ENCODE measurements at places on chromosomes 16 and 17.

- DNase-seq, result no peak
Measured at GRCh38 chr16:11609474-11610120, 22.9 kb upstream of the LITAF start.

DNA sequence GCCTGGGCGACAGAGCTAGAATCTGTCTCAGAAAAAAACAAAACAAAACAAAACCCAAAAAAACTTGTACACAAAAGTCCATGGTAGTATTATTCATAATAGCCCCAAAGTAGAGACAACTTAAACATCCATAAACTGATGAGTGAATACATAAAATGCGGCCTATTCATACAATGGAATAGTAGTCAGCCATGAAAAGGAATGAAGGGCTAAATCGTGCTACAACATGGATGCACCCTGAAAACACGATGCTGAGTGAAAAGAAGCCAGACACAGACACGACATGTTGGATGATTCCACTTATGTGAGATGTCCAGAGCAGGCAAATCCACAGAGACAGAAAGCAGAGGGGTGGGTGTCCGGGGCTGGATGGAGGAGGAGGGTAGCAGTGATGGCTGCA lies 12.3 kb downstream of the KCNG4 start:
- DNase-seq, result no peak

GRCh38 chr17:69268543-69269014 lies 40.0 kb upstream of the ABCA10 start:
- no peak for DNase-seq

DNA sequence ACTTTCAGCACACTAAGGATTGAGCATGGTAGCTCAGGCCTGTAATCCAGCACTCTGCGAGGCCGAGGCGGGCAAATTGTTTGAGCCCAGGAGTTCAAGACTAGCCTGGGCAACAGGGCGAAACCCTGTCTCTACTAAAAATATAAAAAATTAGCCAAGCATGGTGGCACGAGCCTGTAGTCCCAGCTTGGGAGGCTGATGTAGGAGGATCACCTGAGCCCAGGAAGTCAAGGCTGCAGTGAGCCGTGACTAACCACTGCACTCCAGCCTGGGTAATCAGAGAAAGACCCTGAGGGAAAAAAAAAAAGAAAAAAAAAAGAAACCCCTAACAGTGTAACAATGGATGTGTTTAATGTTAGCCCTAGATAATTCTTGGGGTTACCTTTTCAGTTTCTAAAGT lies 24.0 kb downstream of the PARN start:
- DNase-seq, result no peak

- no peak for DNase-seq
Measured at GRCh38 chr17:46046957-46047356, 47.9 kb downstream of the STH start.

- DNase-seq, result no peak
Measured at GRCh38 chr16:87674419-87674818, 72.1 kb downstream of the JPH3 start.

GRCh38 chr16:74617206-74617788 lies 10.4 kb upstream of the GLG1 start:
- no peak for DNase-seq

DNA sequence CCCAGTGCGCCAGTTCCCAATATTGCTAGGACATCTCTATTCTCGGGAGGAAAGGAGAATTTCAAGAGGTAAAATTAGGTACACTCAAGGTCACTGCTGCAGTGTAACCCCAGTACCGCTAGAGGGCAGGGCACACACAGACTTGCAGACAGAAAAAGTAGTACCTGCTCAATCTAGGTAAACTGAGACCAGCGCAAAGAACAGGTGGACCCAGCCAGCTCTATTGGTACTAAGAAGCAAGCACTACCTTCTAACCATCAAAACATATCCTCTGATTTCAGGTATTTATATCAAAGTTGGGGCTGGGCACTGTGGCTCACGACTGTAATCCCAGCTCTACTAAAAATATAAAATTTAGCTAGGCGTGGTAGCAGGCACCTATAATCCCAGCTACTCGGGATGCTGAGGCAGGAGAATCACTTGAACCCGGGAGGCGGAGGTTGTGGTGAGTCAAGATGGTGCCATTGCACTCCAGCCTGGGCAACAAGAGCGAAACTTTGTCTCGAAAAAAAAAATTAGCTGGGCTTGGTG lies 3.6 kb upstream of the WDR81 start:
- DNase-seq, result no peak

GRCh38 chr17:28901866-28902818 lies 737 bp downstream of the DHRS13 start:
- peak; percentile 42 for DNase-seq
